ENCODE measurements at places on chromosomes 6 and 20. TPM values are rescaled to one million over a fixed set of nuclear protein-coding genes. Genes with fewer than 3 reads are reported as not detected.

MLN gene
- not detected for total RNA-seq

BNIP5 gene
- total RNA-seq = not detected

DBNDD2 gene
- 55.8 TPM for total RNA-seq

IL17F gene
- total RNA-seq = not detected

DNA sequence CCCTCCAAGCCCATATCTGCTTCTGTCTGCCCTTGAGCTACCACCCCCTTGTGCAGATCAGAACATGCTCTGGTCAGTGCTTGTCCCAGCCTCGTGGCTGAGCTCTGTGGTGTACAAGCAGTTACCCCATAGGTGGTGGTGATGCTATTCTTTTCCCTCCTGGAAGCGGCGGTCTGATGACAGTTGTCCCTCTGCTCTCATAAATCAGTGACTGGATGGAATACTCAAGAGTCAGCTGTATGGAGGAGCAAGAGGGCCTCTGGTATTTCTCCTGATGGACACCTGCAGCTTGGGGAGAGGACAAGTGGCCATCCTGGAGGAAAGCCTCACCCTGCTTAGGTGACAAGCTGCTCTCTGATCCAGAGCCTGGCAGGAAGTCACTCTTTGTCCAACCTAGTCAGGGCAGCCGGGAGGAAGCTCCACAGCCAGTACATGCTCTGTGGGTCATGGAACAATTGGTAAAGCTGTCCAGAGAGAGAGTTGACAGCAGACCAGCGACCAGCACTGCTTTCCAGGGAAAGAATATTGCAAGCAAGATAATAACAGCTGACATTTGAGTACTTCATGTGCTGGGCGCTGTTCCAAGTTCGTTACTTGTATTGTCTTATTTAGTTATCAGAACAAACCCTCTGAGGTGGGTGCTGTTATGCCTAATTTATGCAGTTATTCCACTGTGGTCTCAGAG is 47.1 kb downstream of the SCAND1 start:
- DNase-seq = no peak

DNA sequence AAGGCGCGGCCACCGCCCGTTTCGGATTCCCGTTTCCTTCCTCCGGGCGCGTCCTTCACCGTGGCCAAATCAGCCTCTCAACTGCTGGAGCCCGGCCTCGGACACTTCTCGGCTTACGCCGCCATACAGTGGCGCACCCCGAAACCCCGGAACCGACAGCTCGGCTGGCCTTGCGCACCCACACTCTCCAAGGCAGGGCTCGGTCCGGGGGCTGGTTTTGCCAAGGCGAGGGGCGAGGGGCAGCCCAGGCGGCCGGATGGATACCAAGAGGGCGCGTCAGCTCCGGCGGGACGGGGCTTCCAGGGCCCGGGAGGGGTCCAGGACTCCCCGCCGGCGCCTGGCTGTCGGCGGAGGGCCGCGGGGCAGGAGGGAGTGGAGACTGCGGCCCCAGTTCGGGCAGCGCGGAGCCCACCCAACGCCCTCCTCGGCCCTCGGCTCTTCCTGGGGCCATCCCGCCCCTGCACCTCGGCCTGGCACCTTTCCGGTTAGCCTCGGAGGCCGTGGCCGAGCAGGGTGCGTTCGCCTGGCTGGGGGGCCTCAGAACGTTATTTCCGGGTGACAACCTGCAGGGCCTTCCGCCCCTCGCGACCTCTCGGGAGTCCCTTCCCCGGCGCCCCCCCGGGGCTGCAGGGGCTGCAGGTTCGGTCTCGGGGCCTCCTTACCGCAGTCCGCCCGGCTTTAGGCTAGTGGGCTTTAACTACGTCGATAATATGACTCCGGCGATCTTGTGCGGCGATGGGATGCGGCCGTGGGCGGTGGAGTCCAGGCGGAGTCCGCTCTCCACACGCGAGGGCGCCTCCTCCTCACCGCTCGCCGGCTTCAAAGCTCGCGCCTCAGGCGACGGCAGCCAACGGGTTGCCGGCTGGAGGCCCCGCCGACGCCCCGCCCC is 697 bp upstream of the CEP43 start:
- peak; percentile 74 for DNase-seq

- DNase-seq = no peak
Observed at GRCh38 chr6:66568271-66568670, 861.2 kb upstream of the EYS start.

DNA sequence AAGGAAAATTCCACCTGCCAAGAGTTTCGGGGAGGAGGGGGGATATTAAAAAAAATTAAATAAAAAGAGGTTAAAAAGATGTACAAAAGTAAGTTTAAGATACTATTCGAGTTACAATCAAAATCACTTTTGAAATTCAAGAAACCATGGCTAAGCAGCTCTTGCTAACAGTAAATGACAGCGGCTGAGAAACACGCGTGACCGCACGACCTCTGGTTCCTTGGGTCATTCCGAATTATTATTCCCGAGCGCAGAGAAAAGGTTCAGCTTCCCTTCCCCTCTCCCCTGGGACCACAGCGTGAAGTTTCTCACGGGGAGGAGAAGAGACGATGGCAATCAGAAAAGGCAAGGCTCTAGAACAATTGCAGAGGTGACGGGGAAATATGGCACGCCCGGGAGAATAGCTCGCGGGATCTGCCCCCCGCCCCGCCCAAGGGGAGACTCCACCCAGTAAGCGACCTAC is 496 bp downstream of the TMEM242 start:
- no peak for DNase-seq

- DNase-seq = no peak
Observed at GRCh38 chr6:11291582-11291981, 59.1 kb upstream of the NEDD9 start.

GRCh38 chr6:153207006-153207405 is 75.9 kb upstream of the RGS17 start:
- DNase-seq = no peak

- DNase-seq = no peak
Observed at GRCh38 chr6:27209659-27210269, 37.7 kb upstream of the PRSS16 start.

DNA sequence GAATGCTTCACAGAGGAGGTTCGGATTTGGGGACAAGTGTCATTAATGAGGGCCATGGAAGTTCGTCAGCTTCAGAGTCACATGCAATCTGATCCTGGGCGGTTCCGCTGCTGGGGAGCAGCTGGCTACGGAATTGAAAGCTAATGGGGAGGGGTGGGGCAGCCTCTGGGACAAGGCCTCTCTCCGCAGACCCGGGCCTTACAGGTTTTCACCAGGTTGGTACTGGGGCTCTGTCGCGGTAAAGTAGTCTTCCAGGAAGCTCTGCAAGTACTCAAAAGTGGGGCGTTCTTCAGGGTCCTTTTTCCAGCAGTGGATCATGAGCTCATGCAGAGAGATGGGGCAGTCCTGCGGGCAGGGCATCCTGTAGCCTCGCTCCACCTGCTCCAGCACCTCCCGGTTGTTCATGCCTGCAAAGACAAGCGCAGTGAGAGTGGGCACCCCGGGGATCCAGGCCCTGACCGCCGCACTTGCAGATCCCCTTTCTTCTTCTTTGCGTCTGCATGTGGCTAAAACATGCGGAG is 55.9 kb upstream of the TRAF3IP2 start:
- peak; percentile 27 for DNase-seq

DNA sequence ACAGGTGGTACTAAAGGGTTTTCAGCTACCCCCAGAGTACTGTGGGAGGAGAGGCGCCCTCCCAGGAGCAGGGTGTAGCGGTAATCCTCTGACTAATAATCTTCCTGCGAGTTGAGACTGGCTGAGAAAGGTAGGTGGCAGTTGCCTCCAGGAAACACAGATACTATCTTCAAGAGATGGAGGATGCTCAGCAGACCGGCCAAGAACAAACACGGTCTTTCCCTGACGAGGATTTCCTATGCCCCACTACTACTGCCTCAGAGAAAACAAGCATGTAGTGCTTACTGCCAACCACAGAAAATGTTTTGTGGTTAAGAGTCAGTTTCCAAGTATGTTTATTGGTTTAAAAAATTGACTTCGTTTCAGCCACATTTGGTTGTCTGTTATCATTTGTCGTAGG is 26.8 kb downstream of the C6orf89 start:
- DNase-seq = no peak

GRCh38 chr6:119541132-119541905 is 191.8 kb upstream of the MAN1A1 start:
- no peak for DNase-seq

- no peak for DNase-seq
Observed at GRCh38 chr20:32635764-32636163, 38.0 kb downstream of the C20orf203 start.

DNA sequence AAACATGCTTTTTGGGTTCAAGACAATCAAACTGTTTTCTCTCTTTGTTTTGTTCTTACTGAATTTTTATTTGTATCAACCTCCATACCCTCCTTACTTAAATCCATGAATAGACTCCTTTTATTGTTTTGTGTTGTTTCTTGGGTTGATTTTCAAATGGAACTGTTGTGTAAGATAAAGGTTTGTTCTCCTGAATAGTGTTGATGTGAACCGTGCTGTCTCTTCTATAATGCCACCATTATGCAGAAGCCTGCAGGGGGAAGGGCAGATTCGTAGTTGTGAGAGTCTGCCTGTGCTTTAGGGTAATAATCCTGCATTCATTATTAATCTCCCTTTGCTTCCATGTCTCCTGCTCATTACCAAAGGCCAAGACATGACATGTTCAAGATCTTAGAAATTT is 105.9 kb downstream of the CDKAL1 start:
- DNase-seq = no peak

Data from H1 (cell line).